ENCODE measurements at places on chromosomes 1 and 21.

GRCh38 chr1:246592695-246593094 is 26.4 kb downstream of the CNST start:
- DNase-seq = no peak

DNA sequence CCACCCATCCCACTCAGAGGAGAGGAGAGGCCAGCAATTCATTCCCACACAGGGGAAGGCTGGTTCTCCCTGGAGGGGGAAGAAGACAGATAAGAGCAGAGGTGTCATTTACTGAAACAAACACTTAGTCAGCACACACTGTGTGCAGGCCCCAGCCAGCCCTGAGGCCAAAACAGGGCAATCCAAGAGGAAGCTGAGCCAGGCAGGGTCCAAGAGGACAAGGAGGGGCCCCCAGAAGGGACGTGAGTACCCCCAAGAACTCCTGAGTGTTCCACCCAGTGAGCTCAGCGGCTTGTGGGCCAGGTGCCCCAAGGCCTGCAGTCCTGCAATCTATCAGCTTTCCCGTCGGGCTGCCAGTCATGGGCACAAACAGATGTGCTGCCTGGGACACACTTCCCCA is 15.8 kb downstream of the ADGRB2 start:
- DNase-seq = no peak

GRCh38 chr1:204731985-204732575 is 46.5 kb upstream of the LRRN2 start:
- no peak for DNase-seq

DNA sequence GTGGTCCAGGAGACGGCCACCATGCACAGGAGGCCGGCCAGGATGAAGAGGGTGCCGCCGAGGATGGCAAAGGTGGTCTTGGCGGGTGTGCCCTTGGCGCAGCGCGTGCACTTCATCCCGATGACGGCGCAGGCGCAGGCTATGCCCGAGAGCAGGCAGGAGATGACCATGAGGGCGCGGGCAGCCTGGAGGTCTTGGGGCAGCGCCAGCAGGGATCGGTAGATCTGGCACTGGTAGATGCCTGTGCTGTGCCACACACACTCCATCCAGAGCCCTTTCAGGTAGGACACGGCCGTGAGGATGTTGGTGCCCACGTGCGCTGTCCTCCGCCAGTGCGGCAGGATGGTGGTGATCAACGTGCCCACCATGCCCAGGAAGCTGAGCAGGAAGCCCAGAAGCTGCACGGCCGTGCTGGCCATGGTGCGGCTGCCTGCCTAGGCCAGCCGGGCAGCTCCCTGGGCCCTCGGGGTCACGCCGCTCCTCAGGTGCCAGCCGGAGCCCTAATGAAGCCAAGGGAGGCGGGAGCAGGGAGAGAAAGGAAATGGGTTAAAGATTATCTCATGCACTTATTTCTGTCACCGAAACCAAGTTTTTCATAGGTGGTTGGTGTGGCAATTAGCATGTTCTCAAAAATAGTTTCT is 18.5 kb downstream of the CLDN14 start:
- no peak for DNase-seq

DNA sequence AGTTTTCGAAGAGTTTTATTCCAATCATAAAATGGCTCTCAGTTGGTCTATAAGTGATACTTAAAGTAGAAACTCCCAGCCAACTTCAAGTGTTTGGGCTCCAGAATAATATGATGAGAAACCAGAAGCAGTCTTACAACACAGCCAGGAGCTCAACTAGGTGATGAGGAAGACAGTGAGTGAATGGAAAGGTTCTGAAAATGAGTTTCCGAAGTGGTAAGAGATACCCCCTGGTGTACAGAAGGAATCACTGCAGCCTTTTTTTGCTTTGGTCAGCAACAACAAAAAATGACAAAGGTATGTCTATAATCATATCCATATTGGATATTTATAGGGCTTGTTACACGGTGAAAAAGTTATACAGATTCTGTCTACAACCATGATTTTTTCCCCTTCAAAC is 16.5 kb downstream of the KRTAP19-1 start:
- DNase-seq = no peak

- no peak for DNase-seq
Observed at GRCh38 chr1:172704420-172705210, 45.7 kb downstream of the FASLG start.

- DNase-seq = no peak
Observed at GRCh38 chr1:172779491-172779890, 120.6 kb downstream of the FASLG start.

- DNase-seq = no peak
Observed at GRCh38 chr1:20349561-20349960, 58.9 kb downstream of the VWA5B1 start.

DNA sequence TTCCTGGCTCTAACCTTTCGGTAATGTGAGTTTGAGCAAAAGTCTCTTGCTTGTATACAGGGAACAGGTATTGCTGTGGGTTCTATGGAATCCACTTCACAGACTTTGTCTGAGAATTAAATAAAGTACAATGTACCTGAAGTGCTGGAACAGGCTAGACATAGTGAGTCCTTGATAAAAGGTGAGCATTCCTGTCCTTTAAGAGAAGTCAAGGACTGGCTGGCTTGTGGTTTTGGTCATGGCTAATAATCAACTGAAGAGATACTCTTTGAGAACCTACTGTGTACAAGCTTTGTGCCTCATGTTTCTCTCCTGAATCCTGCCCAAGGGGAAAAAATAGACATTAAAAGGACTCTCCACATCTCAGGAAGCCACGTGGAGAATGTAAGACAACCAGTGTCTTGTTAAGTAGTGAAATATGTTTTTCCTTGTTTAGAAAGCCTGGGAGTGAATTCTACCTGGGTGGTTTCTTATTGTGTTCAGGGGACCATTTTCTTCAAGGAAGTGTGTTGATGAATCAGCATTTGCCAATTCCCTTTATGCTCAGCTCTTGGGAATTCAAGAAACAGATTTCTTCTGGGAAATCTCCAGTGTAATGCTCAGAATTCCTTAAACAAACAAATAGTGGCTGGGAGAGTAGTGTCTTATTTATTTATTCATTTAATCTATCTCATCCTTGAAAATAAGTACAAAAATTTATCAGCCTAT is 55.2 kb upstream of the PLD5 start:
- no peak for DNase-seq

Measured in T follicular helper cell (primary cell).